ENCODE measurements at places on chromosomes 5 and 9.

GRCh38 chr5:142922223-142922952 is 152.2 kb downstream of the ARHGAP26 start:
- DNase-seq = peak; percentile 49

GRCh38 chr5:95843733-95844223 is 21.3 kb upstream of the GLRX start:
- DNase-seq = no peak

- DNase-seq = no peak
These were observed 40.8 kb downstream of the CTSL start for GRCh38 chr9:87766697-87767096.

- DNase-seq = no peak
These were observed 31.1 kb upstream of the BNC2 start for GRCh38 chr9:16901590-16901989.

DNA sequence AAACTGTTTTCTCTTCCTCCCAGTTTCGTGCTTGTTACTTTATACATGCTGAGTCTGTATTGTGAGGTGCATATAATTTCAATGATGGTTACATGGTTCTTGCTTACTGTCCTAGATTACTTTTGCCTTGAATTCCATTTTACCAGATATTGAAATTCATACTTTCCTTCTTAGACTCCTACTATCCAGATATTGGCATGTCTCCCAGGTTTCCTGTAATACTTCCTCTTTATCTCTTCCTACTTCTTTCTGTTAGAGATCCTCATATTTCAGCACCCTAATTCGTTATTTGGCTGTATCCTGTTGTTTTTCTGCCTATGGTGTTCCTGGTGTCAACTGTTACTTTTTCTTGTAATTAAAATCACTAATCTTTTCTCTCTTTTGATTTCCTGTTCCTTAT is 522.1 kb downstream of the CCDC171 start:
- DNase-seq = no peak

DNA sequence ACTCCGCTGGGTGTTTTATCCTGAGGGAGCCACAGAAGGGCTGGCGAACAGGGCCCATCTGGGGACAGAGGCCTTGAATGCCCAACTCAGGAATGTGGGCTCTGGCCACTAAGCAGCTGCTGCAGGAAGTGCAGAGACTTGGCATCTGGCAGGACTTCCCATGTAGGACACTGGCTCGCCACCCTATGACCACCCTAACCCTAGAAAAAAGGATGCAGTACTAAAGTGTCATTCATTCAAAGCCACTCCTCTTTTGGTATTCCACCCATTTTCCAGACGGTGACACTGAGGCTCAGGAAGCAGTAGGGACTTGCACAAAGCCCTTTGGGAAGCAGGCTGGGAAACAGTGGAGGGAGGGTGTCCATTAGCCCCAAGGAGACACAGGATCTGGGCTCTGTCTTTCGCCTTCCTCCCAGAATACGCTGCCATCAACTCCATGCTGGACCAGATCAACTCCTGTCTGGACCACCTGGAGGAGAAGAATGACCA is 3.0 kb downstream of the BBLN start:
- no peak for DNase-seq

- DNase-seq = no peak
These were observed 926.4 kb downstream of the MAT2B start for GRCh38 chr5:164431634-164432304.

DNA sequence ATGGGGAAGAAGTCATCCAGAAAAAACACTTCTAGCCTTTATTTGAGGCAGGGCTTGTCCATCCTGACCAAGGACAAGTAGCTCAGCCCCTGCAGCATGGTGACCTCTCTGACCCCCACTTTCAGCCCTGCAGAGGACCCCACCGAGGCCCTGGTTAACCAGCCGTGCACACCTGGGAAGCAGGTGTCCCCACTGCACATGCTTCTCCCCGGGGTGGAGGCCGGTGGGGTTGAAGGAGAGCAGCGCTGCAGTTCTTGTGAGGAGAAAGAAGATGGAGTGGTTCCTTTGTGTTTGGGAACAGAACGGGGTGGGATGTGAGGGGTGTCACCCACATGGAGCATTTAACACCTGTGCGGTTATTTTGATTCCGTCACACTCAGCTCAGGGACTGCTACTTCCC is 21.1 kb upstream of the ZBTB34 start:
- DNase-seq = no peak

DNA sequence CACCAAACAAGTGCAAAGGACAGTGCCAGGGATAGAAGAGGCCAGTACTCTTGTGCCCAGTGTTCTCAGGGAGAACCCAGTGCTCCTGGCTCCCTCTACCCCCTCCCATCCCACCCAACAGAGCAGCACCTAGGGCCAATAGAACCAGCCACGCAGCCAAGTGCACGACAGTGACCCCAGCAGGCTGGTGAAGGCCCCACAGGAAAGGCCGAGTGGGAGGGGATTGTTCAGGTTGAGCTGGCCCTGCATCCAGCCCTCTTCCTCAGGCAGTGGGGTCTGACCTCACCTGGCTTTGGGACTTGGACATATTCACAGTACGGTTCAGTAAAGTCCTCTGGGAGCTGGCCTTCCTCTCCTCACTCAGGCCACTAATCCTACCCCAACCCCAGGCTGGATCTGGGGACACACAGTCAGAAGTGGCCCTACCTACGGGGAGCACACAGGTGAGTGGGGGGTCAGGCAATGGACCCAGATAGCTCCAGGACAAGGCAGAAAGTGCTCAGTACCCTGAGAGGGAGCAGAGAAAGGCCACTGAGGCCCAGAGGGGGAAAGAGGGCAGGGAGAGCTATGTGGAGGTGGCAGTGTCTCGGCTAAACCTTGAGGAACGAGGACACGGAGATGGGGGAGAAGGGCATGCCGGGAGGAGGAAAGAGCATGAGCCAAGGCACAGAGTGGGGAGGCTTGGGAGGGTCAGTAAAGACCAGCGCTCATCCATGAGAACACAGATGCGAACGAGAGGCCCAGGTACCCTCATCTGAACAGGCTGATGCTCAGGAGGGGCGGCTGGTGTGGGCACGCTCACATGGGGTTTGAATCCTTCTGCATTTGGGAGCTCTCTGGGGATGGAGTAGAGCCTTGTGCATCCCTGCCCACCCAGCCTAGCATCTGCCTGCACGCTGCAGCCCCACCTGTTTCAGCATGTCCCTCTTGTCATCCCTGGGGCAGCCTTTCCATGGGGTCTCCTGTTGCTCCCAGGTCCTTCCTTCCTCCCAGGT is 25.6 kb downstream of the POLR1E start:
- no peak for DNase-seq

DNA sequence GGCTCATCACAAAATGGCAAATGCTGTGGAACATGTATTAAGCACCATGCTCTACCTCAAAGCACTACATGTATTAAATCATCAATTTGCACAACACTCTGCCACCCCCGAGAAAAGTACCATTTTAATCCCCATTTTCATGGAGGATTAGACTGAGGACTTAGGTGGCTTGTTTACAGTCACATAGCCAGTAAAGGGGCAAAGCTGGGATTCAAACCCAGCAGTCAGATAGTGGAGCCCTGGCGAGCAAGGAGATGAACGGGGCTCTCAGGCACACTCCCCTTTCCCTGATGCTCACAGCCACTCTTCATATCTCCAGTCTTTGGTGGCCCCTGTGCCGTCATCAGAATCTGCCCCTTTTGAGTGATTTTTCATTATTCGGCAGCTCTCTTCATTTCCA is 262.9 kb downstream of the DIRAS2 start:
- no peak for DNase-seq

DNA sequence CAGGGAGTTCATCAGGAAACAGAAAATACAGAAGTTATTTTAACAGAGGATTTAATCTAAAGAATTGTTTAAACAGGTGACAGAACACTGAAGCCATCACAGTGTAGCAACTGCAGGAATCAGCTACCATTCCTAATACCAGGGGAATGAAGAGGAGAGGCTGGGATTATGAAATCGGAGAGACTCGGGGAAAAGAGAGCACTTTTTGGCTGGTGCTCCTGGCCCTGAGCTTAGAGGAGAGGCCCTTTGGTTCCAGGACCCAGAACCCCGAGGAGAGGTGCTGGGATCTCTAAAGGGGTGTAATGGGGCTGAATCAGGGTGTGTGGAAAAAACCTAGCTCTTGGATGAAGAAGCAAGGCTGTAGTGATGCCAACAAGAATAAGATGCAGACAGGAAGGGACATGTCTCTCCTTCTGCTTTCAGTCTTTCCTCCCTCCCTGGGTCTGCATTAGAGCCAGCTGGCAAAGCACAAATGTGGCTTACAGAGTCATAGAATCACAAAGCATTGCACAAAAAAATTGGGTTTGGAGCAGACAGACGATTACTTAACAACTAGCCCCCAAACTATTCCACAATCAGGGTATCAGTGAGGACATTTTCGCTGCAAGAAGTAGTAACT is 11.6 kb upstream of the SFXN1 start:
- DNase-seq = no peak

DNA sequence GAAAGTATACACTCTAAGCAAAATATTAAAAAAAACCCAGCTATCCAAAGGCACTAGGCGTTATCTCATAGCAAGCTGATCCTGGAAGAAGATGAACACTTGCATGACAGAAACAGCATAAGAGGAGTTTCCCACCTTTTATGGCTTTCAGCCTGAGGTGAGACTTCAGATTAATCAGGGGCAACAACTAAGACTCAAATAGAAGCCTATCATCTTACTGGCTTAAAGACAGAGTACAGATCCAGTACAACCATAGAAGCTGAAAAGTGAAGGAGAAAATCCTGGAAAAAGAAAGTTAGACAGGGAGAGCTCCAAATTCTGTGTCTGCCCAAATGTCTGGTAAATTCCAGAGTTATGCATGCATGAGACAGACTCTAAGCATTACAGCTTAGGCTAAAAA is 360.8 kb upstream of the KCNN2 start:
- DNase-seq = no peak

GRCh38 chr5:108696951-108697715 is 50.6 kb upstream of the FER start:
- no peak for DNase-seq

DNA sequence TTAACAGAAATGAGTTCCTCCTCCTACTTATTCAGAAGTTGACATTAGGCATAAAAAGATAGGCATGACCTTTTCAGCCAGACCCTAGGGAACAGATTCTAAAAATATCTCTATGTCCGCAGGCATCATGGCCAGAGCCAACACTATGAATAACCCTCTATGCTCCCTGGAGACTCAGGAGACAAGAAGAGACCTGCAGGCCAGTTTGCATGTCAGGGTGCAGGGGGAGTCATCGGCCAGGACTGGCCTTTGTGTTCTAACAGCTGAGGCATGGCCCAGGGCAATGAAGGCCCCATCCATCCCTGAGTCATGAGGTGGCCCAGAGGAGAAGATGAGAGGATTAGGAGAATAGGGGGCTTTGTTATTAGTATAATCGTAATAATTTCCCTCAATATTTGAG is 93.8 kb downstream of the TMEM215 start:
- DNase-seq = no peak

DNA sequence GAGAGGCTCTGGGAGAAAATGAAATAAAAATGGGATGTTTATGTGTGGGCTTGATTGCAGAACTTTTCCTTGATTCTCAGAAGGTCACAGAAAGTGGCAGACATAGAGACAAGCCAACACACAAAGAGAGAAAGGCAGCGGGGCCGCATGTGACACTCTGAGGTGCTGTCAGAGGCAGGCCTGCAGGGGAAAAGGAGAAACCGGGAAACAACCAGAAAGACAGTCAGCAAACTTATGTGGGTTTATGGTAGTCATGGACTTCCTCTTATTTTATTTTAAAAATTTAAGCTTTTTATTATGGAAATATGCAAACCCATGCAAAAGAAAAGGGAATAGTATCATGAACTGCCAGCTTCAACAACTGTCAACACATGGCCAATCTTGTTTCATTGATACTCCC is 16.3 kb upstream of the IGFBPL1 start:
- DNase-seq = no peak

DNA sequence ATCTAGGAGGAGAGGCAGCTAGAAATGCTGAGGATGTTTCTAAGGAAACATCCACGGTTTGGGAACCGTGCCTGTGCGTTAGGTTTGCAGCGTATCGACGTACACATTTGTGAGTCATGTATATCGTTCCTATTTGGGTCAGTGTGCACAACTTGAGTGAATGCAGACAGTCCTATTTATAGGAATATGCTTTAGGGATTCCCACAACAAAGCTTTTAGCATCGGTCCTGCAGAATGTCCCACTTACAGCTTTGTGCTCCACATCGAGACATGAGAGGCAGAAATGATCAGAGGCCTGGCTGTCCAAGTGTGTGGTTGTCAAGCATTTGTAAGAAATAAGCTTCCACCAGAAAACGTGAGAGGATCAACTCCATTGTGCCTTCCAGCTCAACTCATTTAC is 1282.7 kb upstream of the WWC1 start:
- no peak for DNase-seq

GRCh38 chr5:73199671-73200070 is 26.7 kb downstream of the TMEM174 start:
- DNase-seq = no peak

- no peak for DNase-seq
These were observed 19.6 kb downstream of the TENT4A start for GRCh38 chr5:6732634-6733410.

DNA sequence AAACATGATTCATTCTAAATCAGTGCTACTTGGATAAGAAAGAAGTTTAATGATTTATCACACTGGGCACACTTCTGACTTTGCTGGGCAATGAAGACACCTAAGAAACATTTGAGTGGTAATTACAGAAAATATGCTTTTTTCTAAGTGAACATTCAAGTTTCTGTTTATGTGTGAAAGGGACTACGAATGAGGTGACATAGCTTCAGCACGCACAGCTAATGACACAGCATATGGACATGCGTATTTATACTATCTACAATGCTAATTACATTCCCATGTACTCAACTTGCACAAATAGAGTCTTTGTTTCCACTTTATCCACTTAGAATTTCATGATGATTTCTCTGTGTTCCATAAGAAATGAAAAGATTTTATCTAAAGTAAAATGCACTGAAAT is 40.6 kb downstream of the FREM1 start:
- DNase-seq = no peak

GRCh38 chr9:70085241-70085640 is 41.6 kb downstream of the MAMDC2 start:
- no peak for DNase-seq

- DNase-seq = no peak
These were observed 146.3 kb downstream of the CETN3 start for GRCh38 chr5:90263102-90263820.

GRCh38 chr5:179269781-179270543 is 75.3 kb downstream of the ADAMTS2 start:
- DNase-seq = no peak

DNA sequence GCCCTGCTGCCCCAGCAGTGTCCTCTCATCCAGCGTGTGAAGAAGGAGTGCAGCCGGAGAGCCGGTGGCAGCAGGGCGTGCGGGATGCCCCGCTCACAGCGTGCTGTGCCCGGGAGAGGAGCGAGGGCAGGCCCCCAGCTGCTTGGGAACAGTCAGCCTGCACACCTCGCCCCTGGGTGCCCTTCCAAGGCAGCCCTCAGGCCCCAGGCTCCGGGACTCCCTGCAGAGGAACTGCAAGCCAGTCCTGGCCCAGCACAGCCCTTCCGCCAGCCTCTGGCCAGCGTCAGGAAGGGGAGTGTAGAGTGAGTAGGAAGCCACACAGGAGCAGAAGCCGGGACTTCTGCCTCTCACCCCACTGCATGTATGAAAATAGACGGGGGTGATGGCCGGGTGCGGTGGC is 43.5 kb downstream of the ADAMTS2 start:
- DNase-seq = no peak
